Foreskin melanocyte (primary cell): ENCODE measurements at places on chromosomes 1 and 21.

DNA sequence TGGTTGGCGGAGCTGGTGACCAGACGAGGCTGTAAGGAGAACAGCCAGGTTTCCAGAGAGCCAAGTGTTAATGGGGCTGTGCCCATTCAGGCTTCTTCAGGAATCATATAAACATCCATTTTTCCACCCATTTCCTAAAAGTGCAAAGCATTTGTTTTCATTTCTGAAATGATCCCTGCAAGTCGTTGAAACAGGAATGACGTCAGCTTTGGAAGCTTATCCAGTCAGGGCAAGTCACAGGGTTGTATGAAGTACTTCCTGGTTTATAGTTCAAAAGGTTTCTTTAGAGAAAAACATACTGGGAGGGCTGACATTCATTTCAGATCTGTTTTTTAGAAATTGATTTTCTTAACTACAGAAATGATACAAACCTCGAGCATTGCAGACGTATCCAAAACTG is 29.2 kb downstream of the IGSF5 start:
- no peak for DNase-seq

DNA sequence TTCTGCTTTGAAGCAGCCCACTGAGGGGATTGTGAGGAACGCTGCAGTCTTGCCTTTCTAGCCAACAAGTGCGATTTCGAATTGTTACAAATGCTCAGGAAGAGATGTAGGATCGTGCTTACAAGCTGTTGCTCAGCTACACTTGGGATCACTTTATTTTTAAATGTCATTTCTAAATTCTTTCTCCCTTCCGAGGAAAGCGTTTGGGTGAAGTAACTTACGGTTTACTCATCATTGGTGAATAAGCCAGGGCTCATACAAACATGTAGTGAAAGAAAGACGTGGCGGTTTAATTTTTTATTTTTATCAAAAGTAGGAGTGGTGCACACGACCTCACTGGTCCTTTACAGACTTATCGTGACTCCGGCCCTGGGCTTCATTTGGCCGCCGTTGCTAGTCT is 386.6 kb downstream of the KIF26B start:
- no peak for DNase-seq

GRCh38 chr1:100219883-100220282 is 29.8 kb downstream of the DBT start:
- no peak for DNase-seq

DNA sequence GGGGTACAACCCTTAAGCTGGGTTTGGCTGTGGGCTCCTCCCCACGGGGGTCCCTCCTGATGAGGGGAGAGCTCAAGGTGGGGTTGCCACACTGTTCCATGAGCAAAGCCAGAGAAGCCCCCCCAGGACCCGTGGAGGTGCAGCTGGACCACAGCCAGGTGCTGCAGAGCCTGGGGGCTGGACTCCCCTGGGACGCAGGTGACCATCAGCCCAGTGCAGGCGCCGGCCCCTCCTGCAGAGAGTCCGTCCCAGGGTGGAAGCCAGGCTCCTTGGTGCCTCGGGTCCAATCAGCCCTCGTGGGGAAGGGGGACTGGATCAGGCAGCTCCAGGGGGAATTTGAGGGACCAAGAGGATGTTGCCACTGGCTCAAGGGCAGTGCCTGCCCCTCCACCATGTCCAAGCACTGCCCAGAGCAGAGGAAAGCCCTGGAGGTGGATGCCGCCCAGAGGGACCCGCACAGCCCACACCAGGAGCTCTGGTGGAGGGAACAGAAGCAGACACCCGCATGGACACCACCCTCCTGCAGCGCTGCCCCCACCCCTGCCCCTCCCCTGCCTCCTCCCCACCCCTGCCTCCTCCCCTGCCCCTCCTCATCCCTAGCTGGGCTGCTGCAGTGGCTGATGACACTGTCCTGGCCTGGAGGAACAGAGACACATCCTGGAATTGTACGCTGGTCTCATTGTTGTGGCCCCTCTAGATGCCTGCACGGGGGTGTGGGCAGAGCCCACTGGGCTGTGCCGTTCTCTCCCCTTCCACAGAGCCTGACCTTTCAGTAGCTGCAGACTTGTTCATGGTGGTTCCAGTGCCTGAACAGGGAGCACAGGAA is 30.8 kb upstream of the COL18A1 start:
- DNase-seq = no peak

GRCh38 chr1:33397994-33398393 is 32.9 kb downstream of the PHC2 start:
- DNase-seq = no peak

DNA sequence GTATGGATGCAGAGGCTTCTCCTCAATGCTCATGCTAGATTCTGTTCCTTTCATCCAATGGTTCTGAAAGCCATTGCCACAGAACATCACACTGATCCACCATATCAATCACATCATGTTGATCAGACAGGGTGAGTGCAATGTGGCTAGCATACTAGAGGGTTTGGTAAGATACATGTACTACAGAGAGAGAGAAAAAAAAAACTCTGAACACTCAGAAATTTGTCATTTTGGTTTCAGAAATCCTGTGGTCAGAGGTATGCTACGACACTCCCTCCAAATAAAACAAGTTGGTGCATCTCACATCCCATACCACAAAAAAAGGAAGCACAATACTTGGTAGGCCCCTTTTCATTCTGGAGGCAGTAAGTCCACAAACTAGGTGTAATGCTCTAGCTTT is 35.4 kb downstream of the OR10J1 start:
- no peak for DNase-seq

DNA sequence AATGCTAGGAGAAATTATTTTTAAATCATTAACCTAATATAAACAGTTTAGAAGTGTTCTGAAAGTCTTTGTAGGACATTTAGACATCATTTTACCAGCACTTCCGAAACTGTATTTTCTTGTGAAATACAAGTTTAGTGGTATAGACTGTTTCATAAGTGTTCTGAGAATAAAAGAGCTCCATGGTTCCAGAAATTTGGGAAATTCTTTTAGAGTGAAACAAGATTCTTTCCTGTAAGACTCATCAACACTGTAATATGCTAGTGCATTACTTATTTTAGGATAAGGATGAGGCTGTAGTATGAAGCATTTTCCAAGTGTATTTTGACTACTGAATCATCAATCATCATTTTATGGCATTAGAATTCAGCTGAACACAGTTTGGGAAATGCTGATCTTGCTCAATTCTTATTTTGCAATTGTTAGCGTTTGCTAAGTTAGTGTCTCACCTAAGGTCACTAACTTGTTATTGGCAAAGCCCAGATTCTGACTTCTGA is 73.4 kb downstream of the CEP350 start:
- peak; percentile 16 for DNase-seq

DNA sequence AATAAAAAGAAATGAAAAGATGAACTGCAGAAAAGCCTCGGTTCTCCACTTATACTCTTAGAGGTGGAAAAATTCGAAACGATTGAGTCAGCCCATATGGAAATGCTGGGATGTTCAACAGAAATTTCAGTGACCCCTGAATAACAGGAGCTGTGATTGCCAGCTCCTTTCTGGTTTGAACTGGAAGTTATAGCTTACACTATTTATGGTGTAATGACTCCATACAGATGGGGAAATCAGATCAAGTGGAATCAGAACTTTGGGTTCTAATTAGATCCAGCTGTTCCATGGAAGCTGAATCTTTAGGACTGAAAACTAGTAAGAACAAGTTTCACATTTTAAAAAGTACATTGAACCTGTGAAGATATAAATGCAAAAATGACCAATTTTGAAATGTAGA is 569.3 kb upstream of the ZRANB2 start:
- DNase-seq = no peak

DNA sequence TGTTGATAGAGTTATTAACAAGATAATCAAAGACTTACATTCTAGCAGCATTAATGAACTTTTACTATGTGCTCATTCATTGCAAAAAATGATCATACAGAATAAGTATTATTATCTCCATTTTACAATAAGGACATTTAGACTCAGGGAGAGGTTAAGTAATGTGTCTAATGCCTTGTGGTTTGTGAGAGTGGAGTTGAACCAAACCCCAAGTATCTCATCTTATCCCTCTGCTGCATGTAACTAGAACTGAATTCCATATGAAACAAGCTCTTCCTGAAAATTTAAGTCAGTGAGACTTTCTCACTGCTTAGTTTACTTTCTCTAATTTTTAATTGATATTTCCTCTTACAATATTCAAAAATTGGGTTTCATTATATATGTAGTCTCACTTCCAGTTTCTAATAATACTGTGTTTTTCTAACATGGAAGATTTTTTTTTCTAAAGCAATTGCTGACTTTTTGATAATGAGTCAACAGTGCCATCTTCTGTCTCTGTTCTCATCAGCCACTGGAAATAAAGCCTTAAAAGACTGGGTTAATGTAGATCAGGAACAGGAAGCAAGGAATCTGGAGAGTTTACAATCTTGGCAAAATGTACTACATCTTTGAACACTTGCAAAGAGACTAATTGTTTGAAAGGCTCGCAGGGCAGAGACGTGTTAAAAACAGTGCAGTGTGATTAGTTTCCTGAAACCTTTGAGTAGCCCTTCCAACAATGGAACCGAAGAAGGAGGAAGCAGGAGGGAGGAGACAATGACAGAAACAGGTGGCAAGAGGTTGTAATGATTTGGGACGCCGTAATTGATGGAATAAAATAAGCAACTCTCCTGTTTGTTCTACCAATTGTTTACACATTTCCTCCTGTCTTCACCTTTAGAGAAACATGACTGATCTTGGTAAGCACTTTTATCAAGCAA is 567.6 kb downstream of the MRPL39 start:
- DNase-seq = no peak

- no peak for DNase-seq
Measured at GRCh38 chr1:60952612-60953111, 129.7 kb upstream of the NFIA start.

- DNase-seq = no peak
Measured at GRCh38 chr1:231278100-231278790, 37.2 kb downstream of the GNPAT start.

DNA sequence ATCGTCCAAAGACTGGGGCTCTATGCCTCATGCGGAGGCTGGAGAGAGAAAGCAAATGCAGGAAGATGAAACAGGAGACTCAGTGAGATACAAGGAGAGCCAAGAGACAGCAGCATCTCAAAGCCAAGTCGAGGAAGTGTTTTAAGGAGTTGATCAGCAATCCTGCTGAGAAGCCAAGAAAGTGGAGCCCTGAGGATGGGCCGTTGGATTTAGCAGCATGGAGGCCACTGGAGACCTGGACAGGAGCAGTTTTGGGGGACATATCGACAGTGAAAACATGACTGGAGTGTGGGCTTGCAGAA is 107.4 kb upstream of the ZBTB40 start:
- no peak for DNase-seq

DNA sequence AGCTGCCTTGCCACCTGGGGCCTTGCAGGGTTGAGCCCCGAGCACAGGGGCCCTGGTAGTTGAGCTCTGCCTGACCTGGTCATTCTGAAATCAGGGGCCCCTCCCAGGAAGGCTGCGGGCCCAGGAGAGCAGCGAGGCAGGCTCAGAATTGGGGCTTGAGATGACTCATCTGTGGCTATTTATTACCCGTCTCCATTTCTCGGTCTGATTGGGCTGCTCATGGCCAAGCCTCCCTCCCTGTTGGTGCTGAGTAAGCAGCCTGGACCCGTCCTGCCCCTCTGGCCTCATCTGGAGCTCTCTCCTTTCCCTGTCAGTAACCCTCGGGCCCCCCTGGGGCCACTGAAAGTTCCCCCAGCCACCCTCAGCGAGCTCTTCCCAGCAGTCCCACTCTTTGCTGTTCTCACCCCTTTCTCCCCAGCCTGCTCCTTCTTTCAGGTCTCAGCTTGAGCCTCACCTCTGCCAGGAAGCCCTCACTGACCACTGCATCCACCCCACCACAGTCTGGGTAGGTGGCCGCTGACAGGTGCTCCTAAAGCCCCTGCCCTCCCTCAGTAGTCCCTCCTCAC is 11.0 kb upstream of the TNFRSF8 start:
- DNase-seq = peak; percentile 21

DNA sequence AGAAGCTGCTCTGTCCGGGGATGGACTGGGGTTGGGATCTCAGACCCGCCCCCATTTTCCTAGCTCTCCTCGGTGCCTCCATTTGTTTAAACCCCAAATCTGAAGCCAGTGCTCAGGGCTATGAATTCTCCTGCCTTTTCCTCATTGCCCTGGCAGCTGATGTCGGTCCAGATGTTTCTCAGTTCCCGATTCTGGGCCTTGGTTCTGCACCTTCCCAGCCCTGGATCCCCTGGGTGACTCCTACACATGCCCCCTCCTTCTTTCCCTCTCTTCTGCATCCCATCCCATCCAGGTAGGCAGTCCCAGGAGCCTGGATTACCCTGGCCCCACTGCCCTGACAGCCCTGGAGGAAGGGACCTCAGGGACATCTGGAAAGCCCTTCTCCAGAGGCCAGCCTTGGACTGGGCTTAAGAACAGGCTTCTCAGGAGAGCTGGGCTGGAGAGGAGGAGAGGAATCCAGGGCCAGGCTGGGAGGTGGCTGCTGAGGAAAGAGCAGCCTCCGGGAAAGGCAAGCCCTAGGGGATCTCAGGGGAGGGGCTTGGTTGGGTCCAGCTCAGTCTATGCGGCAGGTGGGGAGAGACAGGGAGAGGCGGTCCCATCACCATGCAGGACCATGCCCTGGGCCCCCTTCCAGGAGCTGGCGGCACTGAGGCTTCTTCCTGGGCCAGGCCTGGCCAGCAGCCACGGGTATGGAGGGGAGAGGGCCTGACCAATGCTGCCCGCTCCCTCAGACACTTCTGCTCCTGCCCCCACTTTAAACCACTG is 6.8 kb upstream of the EPS8L3 start:
- DNase-seq = no peak

DNA sequence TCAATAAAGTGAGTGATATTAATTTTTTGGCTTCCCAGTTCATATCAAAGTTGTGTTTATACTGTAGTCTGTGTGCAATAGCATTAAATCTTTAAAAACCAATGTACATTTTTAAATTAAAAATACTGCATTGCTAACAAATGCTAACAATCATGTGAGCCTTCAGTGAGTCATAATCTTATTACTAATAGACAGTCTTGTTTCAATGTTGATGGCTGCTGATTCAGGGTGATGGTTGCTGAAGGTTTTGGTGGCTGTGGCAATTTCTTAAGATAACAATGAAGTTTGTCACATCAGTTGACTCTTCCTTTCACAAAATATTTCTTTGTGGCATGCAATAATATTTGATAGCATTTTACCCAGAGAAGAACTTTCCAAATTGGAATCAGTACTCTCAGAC is 109.0 kb downstream of the ZMYM4 start:
- peak; percentile 37 for DNase-seq

GRCh38 chr1:244874974-244875579 is 10.7 kb upstream of the HNRNPU start:
- no peak for DNase-seq

GRCh38 chr1:114509596-114510273 is 1.3 kb downstream of the TRIM33 start:
- no peak for DNase-seq

GRCh38 chr1:206814716-206815341 is 42.5 kb upstream of the IL10 start:
- peak; percentile 58 for DNase-seq

GRCh38 chr1:88890791-88891317 is 513 bp downstream of the GTF2B start:
- no peak for DNase-seq

GRCh38 chr21:38574895-38575575 is 76.8 kb upstream of the ERG start:
- DNase-seq = no peak
